Fibroblast of mammary gland (primary cell): ENCODE measurements at places on chromosomes 2 and 18.

DNA sequence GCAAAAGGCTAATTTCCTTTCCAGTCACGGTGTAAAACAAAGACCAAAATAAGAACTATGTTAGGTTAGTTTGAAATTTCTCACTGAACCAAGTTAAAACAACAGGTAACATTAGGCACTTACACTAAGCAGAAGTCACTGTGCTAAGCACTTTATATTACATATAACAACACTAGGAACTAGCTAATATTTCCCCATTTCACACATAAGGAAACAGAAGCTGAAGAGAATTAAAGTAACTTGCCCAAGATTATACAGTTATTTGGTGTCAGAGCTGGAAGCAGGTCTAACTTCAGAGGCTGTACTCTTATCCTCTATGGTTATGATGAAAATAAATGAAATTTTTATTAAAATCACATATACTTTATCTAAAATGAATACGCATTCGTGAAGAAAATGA, 5.9 kb downstream of the ITSN2 start:
- no peak for DNase-seq

DNA sequence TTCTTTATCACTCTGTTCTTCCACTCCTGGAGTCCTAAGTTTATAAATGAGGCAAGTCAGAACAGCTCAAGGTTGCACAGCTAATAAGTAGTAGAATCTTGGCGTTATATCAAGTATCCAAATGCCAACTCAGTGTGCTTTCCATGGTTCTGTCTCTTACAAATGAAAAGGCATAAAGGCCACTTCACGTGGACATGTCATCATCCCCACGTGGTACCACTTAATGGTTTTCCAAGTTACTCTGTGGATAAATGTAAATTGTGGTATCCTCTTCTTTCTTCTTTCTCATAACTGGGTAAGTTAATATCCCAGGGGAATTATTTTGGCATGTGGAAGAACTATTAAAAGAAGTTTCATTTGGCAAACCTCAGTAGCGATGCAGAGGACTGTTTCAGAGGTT, 131.5 kb upstream of the L3MBTL4 start:
- DNase-seq: peak; percentile 61

GRCh38 chr18:56462276-56462675, 176.1 kb downstream of the TXNL1 start:
- DNase-seq: peak; percentile 25

GRCh38 chr18:70457223-70457622, 168.4 kb downstream of the SOCS6 start:
- no peak for DNase-seq

- peak; percentile 94 for DNase-seq
These were observed at the start of gene TTC21B for GRCh38 chr2:165953655-165954606. Gene TTC21B, minus strand, starts transcription at chr2:165953776. Its CDS starts 71 bp downstream, at chr2:165953705.
